ENCODE measurements at places on chromosomes 7 and 10.

DNA sequence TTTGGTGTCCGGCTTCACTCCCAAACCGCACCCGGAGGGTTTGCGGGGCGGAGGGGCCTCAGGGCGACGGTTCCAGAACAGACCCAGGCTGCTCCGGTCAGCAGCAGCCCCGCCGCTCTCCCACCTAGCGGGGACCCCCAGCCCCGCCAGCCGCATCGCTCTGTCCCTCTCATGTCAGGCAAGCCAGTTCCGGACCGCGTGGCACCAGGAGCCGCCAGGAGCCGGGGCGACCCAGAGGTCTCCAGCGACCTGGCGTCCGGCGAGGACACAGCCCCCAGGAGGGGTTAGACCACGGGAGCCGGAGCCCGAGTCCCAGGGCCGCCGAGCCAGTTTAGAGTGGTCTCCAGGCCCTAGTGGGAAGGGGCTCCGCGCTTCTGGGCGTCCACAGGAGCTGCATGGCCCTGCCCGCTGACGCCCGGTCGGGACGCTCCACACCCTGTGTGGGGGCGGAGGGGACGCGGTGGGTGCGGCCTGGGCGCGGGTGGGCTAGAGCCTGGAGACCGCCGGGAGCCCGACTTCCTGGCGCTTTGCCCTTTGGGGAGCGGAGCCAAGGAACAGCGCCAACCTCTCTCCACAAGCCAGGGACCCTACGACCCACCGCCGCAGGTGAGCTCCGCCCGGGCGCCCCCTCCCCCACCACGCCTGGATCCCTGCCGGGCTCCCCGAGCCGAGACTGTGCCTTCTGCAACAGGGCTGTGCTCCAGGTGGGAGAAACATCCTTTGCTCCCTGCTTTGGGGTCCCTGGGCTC lies 43.4 kb downstream of the ZNF117 start:
- no peak for DNase-seq

GRCh38 chr10:126409821-126410220 lies 21.5 kb upstream of the ADAM12 start:
- no peak for DNase-seq

- no peak for DNase-seq
These were observed 135.7 kb downstream of the INHBA start for GRCh38 chr7:41567031-41567730.

- no peak for DNase-seq
These were observed 312.0 kb upstream of the FZD1 start for GRCh38 chr7:90951986-90952954.

DNA sequence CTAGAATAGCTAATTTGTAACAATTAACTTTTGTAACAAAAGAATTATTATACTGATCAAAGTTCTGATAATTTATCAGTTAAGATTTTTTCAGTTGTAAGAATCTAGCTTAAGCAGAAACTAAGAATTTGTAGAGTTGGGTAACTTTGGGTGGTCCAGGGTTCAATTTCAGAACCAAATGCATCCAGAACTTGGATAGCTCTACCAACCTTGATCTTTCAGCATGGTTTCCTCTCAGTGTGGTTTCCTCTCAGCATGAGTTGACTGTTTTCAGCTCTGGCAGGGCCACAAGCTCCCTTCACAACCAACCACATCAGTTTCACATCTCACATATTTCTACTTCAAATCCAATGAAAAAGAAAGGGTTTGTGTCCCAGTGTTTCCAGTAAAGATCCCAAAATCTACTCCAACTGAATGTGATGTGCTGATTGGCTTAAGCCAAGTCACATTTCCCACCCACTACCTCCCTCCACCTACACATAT lies 3.3 kb upstream of the FAS start:
- DNase-seq: no peak

- no peak for DNase-seq
These were observed 2.4 kb downstream of the GATA3 start for GRCh38 chr10:8056871-8057331.

GRCh38 chr10:104512800-104513199 lies 128.3 kb upstream of the SORCS3 start:
- DNase-seq: no peak

DNA sequence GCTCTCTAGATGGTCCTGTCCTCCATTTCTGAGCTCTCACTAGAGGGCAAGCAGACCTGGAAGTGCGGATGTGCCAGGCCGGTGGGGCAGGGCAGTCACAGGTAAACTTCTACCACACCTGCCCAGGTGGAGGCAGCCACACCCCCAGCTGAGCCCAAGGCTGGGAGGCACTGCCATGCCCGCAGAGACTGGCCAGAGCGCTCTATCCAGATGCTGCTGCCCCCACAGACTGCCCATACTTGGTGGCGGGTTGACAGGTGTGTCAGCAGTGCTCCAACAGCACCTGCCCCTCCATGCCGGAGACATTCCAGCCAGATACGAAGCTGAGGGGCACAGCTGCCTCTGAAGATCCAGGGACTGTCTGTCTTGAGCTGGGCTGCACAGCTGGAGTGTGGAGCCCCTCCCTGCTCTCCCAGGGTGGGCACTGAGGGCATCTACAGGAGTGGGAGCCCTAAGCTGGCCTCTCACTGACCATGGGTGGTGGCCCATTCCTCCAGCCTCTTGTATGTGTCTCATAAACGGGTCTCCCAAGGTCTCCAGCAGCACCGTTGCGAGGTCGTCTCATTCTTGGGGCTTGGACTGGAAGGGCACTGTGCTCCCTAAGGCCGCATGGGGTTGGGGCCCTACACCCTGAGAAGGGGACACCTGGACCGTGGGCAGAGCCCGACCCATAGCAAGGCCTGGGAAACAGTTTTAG lies 38.2 kb upstream of the PPIF start:
- DNase-seq: no peak

DNA sequence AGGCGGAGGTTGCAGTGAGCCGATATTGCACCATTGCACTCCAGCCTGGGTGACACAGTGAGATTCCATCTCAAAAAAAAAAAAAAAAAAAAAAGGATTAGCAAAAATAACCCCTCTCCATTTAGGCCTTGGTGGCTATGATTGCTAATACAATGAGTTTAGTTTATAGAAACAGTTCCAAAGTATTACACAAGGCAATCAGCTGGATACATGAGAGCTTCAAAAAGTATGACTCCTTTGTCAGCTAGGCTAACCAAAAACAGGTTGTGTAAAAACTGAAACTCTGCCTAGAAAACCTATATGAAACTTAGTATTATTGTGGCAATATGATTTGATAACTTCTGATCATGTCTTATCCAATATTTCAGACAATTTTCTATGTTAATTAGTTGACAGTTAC lies 57.2 kb downstream of the SUGCT start:
- no peak for DNase-seq

DNA sequence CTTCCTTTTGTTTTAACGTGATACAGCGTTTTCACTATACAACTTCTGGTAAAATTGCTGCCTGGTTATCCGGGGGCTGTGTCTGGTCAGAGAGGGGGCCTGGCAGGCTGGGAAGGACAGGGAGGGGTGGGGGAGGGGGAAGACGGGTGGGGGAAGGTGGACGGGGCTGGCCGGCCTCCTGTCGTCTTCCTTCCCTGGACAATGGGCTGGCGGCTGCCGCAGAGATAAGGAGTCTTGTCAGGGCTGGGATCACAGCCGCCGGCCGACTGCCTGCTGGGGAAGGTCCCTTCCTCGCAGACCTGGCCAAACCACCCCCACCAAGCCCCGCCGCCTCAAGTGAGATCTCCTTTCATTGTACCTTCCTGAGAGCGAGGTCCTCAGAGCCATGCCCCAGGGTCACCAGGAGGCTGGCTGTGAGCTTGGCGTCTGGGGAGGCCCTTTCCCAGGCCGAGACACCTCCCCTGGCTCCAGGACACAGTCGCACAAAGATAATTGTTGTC lies 151.2 kb upstream of the TNRC18 start:
- no peak for DNase-seq

DNA sequence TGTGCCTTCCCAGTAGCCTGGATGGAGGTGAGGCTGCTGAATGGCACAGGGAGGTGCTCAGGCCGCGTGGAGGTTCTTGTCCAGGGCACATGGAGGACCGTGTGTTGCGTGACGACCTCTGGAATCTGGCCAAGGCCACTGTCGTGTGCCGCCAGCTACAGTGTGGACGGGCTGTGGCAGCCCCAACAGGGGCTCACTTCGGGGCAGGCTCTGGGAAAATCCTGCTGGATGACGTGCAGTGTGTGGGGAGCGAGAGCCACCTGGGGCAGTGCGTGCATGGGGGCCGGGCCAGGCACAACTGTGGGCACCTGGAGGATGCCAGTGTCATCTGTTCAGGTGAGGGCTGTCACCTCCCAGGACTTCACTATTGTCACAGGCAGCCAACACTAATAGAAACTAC lies 50.2 kb upstream of the C10orf120 start:
- no peak for DNase-seq

- DNase-seq: no peak
These were observed 235.0 kb downstream of the BICC1 start for GRCh38 chr10:58747687-58748086.

DNA sequence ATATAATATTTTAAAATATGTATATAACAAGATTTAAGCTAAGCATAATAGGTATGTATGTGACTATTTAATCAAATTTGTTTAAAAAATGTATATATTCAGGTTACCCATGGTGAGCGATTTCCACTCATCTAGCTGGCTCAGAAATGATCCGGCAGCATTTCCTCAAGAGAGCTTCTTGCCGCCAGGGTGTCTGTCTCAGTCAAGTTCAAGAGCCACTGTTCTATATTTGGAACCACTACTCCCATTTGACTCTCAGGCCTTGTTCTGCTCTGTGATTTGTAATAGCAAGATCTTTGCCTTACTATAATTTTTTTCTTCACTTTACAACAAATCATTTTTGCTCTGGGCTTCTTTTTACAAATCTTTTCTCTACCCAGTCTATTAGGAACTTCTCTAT lies 48.7 kb upstream of the CNTNAP2 start:
- no peak for DNase-seq

- DNase-seq: no peak
These were observed 23.0 kb downstream of the ZFAND2A start for GRCh38 chr7:1136841-1137516.

DNA sequence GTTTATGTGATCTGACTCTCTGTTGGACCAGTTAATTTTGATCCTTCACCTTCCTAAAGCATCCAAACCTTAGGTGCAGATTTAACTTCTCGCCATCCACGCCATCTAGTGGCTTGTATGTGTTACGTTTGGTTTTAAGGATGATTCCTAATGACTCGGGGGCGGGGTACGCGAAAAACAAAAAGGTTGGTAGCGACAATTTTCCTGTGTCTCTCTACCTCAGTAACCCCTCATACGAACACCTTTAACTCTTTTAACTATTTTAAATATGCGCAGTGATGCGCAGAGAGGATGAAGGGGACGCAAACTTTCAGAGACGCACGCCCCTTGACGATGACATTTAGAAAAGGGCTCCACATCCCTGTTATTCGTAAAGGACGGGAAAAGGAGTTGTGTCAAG lies 714 bp upstream of the KCND2 start:
- peak; percentile 20 for DNase-seq

DNA sequence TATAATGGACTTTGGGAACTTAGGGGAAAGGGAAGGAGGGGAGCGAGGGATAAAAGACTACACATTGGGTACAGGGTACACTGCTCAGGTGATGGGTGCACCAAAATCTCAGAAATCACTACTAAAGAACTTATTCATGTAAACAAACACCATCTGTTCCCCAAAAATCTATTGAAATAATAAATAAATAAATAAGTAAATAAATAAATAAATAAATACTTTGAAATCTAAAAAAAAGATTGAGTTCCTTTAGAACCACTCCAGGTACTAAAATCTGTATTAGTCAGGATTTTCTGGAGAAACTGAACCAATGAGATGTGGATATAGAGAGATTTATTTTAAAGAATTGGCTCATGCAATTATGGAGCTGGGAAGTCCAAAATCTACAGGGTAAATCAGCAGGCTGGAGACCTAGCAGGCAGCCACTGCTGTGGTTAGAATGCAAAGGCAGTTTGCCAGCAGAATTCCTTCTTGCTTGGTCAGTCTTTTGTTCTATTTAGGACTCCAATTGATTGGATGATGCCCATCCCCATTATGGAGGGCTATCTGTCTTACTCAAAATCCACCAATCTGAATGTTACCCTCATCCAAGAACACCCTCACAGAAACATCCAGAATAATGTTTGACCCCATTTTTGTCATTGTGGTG lies 8.9 kb downstream of the IGFBP1 start:
- no peak for DNase-seq

DNA sequence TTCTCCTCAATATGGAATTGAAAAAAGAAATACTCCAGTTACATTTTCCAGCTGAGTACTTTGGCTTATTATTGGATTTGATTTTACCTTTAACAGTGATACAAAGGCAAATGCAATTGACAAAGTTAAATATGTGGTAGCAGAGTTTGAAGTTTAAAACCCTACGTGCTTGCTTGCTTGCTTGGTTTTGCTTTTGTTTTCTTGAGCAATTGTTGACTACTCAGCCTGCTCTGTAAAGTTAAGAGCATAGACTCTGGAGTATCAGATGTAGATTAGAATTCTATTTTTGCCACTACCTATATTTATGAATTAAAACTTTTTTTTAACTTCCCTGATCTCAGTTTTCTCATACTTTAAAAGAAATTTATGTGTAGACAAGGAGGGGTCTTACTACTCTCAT lies 51.4 kb downstream of the PCDH15 start:
- no peak for DNase-seq

DNA sequence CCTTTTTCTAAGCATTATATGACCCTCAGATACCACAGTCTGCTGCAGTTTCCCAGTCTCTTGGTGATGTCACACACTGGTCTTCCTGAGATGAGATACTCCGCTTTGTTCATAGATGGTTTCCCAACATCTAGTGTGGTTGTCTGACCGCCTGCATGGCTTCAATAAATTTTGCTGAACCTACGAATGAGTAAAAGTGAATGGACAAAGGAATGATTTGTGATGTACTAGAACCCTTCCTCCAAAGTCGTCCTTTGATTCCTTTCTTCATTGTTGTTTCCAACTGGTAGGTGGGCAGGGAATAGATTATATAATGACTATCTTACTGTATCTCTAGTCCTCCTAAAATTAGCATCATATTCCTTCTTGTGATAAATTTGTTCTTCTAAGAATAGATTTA lies 82.5 kb downstream of the SLC35B4 start:
- no peak for DNase-seq

DNA sequence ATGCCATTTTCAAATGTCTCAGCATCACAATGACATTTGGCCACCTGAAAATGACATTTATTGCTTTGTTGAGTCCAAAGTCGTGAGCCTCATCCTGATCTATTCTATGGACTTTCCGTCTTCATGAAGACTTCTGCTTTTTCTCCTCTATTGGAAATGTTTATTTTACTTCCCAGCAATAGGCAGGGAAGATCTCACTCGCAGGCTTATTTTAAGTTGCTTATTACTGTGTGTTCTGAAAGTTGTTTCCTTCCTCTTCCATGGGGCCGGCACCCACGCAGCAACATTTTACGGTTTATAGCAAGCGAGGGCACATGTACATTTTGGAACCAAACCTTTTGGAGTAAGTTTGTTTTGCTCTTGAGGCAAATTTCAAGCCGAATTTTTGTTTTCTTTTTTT lies 221.0 kb upstream of the KLF6 start:
- no peak for DNase-seq

DNA sequence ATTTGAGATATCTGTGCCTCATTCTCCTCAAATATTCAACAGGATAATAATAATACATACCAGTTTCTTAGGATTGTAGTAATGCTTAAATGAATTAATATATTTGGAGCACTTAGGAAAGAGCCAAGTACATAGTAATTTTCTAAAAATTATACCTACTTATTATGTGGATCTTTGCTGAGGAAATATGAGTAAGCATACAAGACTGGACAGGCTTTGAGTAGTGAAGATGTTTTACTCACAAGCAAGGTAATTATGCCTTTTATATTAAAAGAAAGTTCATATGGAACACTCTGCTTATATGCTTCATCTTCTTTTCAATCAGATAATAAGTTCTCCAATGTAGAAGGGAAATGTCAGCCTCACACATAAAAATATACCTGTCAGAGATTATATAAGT lies 337.5 kb upstream of the KAT6B start:
- no peak for DNase-seq

GRCh38 chr10:78975926-78976325 lies 92.8 kb upstream of the ZMIZ1 start:
- no peak for DNase-seq

All from NCI-H524 treated with DMSO at 0.1 percent for 48 hours (cell line).